ENCODE measurements at places on chromosomes 5 and 9. TPM values are rescaled to one million over a fixed set of nuclear protein-coding genes. Genes with fewer than 3 reads are reported as not detected.

Gene TNC
- total RNA-seq = 0.98 TPM

Gene SMIM33
- 0.37 TPM for total RNA-seq

Gene GAS1
- 0.14 TPM for total RNA-seq

Gene LURAP1L
- not detected for total RNA-seq

Gene CCDC152
- total RNA-seq = 6.6 TPM

Gene NR3C1
- total RNA-seq = 62.2 TPM

Gene CD72
- 8.1 TPM for total RNA-seq

Gene CDH12
- not detected for total RNA-seq

Gene SNX18
- 13.1 TPM for total RNA-seq

Gene PCDHA9
- total RNA-seq = not detected

Gene LCN9
- total RNA-seq = not detected

Gene HSD17B3
- not detected for total RNA-seq

Gene SLC46A2
- not detected for total RNA-seq

Gene CENPP
- total RNA-seq = 27.5 TPM

Gene PCA3
- not detected for total RNA-seq

Gene PCDHGA4
- 0.37 TPM for total RNA-seq

GRCh38 chr9:22623236-22623635 lies 176.6 kb downstream of the DMRTA1 start:
- no peak for DNase-seq

GRCh38 chr9:89657765-89658164 lies 53.0 kb downstream of the GADD45G start:
- peak; percentile 88 for DNase-seq

DNA sequence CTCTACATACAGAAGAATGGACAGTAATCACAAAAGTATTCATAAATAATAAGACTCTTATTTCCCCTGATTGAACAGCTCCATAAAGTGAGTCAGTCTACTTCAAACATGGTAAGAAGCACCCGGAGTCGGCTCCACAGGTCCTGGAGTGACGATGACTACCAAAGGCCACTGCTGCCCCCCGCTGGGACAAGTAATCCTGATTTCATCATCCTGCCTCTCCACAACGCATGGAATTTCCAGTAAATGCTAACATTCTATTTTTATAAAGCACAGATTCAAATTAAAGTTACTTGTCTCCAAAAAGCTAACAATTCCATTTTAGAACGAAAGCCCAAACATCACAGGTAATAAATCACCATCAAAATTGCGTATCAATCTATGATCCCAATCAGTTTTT lies 16.2 kb downstream of the ATPSCKMT start:
- no peak for DNase-seq

DNA sequence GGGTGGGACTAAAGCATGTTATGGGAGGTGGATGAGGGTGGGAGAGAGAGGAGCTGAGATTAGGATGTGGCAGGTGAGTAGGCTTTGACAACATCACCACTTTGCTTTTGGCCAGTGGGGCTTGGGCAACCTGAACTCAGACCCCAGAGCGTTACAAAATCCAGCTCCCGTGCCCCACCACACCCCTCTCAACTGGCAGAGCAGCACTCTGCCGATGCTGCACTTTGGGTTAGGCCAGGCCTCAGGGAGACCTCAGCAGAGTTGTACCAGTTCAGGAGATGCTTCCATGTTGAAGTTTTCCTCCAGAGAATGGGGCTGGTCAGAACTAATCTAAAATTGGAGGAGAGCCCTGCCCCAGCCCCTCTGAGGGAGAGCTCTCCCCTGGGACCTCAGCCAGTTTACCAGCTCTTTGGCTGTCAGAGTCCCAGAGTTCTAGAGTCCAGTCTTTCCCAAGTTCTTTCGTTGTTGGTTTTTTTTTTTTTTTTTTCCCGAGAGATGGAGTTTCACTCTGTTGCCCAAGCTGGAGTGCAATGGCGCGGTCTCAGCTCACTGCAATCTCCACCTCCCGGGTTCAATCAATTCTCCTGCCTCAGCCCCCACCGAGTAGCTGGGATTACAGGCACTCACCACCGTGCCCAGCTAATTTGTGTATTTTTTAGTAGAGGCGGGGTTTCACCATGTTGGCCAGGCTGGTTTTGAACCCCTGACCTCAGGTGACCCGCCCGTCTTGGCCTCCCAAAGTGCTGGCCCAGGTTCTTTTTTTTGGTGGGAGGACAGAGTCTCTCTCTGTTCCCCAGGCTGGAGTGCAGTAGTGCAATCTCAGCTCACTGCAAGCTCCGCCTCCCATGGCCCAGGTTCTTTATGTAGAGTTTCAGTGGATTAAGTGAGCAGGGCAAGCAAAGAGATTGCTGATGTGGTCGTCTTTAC lies 17.8 kb downstream of the NUDT2 start:
- no peak for DNase-seq

- no peak for DNase-seq
Measured at GRCh38 chr5:67144183-67144639, 52.4 kb downstream of the CD180 start.

- no peak for DNase-seq
Measured at GRCh38 chr5:27963050-27963783, 924.8 kb upstream of the CDH9 start.

GRCh38 chr9:86665416-86665815 lies 281.9 kb downstream of the GAS1 start:
- no peak for DNase-seq

DNA sequence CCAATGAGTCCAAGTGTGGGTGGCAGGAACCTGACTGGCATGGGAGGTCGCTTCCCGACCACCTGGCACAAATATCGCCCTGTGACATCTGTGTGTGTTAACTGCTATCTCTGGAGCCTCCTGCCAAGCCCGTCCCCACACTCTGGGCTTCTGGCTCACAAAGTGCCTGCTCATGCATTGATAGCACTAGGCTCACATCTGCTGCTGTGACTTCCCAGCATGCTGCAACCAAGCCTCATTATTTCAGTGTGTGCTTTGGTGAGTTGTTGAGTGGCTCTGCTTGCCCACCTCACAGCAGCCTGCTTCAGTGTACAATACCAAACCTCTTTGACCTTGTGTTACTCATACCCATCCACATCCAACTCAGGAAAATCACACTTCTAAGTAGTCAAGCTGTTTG lies 139.8 kb downstream of the APBA1 start:
- DNase-seq = no peak

GRCh38 chr9:81979196-81979595 lies 9.4 kb upstream of the SPATA31D1 start:
- no peak for DNase-seq

DNA sequence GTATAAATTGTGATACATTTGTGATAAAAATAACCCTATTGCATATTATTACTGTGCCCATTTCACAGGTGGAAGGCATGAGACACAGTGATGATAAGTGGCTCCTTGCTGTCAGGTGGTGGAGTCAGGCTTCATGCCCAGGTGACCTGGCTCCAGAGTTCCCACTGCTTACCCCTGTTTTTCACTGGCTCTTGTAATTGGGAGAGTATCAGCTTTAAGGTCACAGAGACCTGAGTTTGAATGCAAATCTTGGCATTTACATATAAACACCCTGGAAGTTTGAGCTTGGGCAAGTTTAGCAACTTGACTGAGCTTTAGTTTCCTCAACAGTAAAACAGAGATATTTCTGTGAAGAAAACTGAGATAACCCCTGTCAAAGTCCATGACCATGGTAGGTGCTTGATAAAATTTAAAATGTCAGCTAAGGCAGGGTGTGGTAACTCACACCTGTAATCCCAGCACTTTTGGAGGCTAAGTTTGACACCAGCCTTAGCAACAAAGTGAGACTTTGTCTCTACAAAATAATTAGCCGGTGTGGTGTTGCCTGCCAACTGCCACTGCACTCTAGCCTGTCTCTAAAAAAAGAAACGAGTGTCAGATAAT lies 29.2 kb downstream of the MAT2B start:
- DNase-seq = no peak

DNA sequence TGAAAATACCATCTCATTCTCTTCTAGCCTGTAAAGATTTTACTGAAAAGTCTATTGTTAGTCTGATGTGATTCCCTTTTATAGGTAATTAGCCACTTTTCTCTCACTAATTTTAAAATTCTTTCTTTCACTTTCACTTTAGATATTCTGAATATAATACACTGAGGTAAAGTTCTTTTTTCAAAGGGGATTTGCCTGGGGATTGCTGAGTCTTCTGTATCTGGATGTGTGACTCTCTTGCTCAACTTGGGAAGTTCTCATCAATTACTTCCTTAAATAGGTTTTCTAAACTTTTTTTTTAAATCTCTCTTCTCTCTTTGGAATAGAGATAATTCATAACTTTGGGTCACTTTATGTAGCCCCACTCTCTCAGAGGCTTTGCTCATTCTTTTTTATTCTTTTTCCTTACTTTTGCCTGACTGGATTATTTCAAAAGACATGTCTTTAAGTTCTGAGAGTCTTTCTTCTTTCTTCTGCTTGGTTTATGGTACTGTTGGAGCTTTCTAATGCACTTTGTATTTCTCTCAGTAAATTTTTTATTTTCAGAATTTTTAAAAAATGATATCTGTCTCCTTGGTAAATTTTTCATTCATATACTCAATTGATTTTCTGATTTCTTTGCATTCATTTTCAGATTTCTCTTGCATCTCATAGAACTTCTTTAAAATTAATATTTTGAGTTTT lies 55.9 kb upstream of the IL12B start:
- peak; percentile 38 for DNase-seq

GRCh38 chr9:69170231-69170630 lies 3.8 kb upstream of the TJP2 start:
- no peak for DNase-seq

- DNase-seq = no peak
Measured at GRCh38 chr9:81534138-81534875, 155.0 kb downstream of the TLE1 start.

- DNase-seq = no peak
Measured at GRCh38 chr9:99176527-99177013, 45.2 kb downstream of the ALG2 start.

- DNase-seq = no peak
Measured at GRCh38 chr9:3023449-3023848, 179.6 kb upstream of the PUM3 start.

DNA sequence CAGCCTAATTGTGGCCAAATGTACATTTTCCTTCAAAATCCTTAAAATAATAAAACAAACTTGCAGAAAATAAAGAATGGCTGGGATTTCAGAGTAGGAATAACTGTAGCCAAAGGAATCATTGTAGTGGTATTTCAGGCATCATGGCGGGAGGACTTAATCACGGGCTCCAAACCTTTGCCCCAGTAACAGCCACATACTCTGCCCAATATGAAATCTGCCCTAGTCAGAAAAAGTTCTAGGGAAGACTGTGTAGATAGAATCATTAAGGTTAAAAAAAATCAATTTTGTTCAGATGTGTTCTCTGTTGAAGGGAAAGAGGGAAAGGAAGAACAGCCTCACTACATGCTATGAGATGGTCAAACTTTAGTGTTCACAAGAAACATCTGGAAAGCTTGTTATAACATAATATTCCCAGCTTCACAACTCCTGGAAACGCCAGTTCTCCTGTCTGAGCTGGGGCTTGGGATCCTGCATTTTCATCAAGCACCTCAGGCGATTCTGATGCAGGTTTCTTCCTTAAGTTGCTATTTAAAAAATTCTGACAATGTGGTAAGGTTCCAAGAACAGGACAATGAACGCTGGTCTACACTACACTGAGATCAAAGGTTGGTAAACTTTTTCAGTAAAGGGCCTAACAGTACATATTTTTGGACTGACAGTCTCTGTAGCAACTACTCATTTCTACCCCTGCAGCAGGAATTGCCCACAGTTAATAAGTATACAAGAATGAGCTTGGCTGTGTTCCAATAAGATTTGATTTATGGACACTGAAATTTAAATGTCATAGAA lies 87.9 kb downstream of the CEMIP2 start:
- no peak for DNase-seq

GRCh38 chr9:61665330-61665751 lies 475.5 kb downstream of the SPATA31A7 start:
- no peak for DNase-seq

- DNase-seq = peak; percentile 84
Measured at GRCh38 chr5:134138416-134139376, 24.2 kb downstream of the TCF7 start.

- DNase-seq = no peak
Measured at GRCh38 chr5:142552107-142552506, 133.8 kb downstream of the FGF1 start.

- peak; percentile 74 for DNase-seq
Measured at GRCh38 chr9:113341712-113342410, 1.8 kb upstream of the WDR31 start.

DNA sequence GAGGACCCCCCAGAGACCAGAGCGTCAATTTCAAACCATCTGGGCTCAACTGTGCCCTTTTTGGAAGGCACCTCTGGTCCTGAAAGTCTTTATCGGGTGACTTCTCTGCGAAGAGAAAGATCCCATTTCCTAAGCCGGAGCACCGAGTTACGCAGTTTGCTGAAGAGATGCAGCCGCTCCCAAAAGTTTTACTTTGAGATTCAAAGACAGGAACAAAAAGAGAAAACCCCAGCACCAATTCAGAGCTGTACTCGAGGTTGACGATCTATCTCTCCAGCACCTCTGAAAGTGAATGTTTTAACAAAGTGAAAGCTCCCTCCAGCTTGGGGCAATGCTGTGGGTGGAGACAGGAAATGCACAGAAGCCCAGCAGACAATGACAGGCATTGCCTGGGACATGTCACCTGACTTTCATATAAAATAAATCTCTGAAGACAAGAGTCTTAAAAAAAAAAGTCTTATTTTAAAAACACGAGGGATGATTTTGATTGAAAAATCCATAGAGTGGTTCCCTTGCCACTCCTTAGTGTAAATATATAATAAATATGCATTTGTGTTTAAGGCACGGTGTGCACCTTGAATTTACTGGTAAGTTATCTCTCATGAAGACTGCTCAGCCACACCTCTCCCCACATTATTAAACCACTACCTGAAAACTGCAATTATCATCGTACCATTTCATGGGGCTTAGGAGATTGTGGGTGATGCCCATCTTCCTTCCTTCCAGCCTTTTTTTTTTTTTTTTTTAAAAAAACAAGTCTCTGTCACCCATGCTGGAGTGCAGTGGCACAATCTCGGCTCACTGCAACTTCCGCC lies 79.9 kb downstream of the FNBP1 start:
- DNase-seq = peak; percentile 93

- no peak for DNase-seq
Measured at GRCh38 chr5:73814233-73814846, 188.3 kb downstream of the ARHGEF28 start.

- no peak for DNase-seq
Measured at GRCh38 chr9:92660266-92660665, 9.7 kb downstream of the IPPK start.

DNA sequence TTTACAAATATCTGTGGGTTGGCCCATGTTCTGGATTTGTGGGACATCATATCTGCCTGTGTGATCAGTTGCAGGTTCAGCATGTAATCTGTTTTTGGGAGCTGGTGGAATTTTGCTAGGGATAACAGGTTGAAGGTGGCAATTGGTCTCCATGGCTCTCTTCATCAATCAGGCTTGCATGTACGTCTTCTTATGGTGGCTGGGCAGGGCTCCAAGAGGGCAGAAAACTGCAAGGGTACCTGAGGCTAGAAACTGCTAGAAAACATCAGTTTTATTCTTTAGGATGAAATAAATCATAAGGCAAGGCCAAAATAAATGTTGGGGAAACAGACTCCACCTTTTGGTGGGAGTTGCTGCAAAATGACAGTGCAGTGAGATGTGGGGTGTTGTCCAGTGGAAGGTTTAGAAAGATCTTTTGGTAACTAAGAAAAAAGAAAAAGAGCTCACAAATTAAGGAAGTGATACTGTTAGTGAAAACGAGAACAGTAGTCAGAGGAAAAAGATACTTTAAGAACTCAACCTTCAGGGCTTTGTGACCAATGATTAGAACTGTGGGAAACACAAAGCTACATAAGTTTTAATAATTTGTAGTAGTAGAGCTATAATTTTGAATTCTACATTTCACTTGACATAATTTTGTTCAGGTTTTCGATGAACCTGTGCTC lies 300.7 kb upstream of the IZUMO3 start:
- DNase-seq = no peak

All from activated CD4-positive, alpha-beta T cell treated with anti-CD3 and anti-CD28 coated beads, Interleukin-2, amount 10 ng/mL, durations not matched to agents 24 days and 14 days (primary cell).